D341Med (cell line): ENCODE measurements at places on chromosomes 5 and 9.
A peak's percentile ranks its signal among the peaks of the same experiment; 100 is the strongest.

DNA sequence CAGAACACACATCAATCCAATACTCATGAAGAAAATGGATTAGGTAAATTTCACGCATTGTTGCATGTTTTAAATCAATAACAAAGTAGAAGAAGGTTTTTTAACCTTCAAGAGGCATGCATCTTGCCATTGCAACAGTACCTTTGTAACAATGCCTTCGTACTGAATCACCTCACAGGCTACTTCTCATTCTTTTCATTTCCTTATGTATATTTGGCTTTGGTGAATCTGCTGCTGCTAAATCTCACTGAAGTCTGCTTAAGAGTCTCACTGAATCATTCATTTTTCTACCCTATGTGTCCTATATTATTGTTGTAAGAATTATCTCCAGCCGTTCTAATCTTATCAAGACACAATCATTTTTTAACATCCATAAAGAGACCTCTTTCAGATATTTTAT, 152.5 kb downstream of the CDH10 start:
- DNase-seq = no peak

- DNase-seq = no peak
Observed at GRCh38 chr9:4860383-4860782, 67.6 kb downstream of the RCL1 start.

DNA sequence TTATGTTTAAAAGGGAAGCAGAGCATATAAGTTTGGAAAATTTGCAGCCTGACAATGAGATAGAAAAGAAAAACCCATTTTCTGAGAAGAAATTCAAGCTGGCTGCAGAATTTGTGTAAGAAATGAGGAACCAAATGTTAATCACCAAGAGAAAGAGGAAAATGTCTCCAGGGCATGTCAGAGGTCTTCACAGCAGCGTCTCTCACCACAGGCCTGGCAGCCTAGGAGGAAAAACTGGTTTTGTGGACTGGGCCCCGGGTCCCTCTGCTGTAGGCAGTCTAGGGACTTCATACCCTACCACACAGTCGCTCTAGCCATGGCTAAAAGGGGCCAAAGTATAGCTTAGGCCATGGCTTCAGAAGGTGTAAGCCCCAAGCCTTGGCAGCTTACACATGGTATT, 32.1 kb upstream of the HSD17B4 start:
- no peak for DNase-seq

DNA sequence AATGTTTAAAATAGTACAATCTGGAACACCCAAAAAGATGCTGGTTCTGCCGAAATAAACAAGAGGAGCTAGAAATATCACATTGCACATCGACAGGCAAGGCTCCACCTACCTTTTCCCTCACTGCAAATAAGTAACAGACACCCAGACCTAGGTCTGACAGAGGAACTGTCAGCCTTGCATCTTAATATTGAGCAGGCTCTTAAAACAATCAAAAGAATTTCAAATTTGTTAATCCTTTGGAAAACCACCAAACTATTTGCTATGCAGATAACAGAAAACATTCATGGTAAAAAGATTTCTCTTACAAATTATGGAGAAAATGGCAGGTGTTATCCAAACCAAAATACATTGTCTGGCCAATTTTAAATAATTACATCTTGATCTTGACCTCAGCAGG, 71.3 kb downstream of the FRMD3 start:
- DNase-seq = no peak

- no peak for DNase-seq
Observed at GRCh38 chr9:20087481-20087880, 298.6 kb upstream of the SLC24A2 start.

DNA sequence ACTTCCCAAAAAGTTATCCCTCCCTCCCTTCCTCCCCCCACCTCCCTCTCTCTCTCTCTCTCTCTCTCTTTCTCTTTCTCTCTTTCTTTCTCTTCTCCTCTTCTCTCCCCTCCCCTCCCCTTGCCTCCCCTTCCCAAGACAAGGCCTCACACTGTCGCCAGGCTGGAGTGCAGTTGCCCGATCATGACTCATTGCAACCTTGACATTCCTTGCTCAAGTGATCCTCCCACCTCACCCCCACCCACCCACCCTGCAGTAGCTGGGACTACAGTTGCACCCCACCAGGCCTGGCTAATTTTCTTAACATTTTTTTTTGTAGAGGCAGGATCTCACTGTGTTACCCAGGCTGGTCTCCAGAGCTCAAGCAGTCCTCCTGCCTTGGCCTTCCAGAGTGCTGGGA, 32.8 kb downstream of the VPS13A start:
- no peak for DNase-seq

GRCh38 chr5:154538492-154538891, 60.5 kb upstream of the HAND1 start:
- no peak for DNase-seq

- no peak for DNase-seq
Observed at GRCh38 chr9:113238202-113238858, 17.0 kb downstream of the SLC31A1 start.

GRCh38 chr9:34651876-34652601, at the start of gene IL11RA:
TSS of gene IL11RA (plus strand) at chr9:34652185. CDS start at chr9:34655218, 3,033 bp downstream.
- no peak for DNase-seq

- DNase-seq = no peak
Observed at GRCh38 chr5:24364711-24365110, 280.1 kb downstream of the CDH10 start.

DNA sequence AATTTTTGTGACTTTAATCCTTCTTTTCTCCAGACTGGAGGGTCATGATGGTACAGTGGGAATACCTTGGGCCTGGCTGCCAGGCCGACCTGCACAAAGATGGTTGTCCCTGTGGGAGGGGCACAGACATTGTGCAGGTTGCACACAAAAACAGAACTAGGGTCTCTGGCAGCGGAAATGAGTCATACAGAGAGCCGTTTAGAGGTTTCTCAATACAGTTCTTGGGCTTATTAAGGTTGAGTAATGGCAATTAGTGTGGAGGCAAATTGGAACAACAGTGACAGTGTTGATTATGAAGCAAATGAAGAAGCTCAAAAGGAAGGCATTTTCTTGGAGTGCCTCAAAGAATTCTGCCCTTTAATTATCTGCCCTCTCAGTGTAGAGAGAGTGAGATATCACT, 173.6 kb downstream of the TENT4A start:
- no peak for DNase-seq

- DNase-seq = no peak
Observed at GRCh38 chr5:5971203-5971602, 407.1 kb downstream of the MED10 start.

DNA sequence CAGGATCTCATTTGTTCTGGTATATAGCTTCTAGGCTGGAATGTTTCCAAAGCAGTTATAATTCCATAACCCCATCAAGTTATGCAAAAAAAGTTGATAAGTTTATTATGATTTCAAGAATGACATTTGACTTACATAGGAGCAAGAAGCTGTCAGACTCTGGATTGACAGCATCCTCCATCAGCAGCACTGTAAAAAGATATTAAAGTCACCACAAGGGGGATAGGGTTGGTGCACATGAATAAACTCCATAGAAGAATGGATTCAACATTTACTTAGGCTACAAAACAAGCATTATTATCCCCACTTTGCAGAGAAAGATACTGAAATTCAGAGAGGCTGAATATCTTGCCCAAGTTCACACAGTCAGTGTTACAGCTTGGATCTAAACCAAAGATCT, 208.9 kb upstream of the SLC30A5 start:
- DNase-seq = no peak

- DNase-seq = no peak
Observed at GRCh38 chr5:143101121-143101520, 302.4 kb downstream of the NR3C1 start.

DNA sequence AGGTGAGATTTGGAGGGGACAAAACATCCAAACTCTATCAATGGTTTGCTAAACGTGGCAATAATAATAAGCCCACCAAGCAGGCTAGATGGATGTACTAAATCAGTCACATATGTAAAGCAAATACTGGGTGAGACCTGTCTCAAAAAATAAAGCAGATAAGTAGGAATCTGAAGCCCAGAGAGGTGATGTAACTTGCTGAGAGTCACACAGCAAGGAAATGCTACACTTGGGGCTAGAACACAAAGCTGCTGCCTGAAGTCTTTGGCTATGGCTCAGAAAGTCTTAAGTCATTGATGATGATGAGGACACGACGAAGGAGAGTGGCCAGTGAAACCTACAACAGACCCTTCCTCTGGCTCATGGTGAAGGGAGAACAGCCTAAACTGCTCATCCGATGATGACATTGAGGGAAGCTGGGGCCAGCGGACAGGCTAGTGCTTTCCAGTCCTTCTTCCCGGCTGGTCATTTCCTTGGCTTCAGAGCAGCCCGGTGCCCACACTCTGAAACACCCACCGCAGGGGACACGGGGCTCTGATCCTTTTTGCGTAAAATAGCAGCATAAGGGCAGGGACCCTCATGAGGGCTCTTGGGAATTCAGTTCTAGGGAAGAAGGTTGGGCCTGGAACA, 14.1 kb downstream of the DUSP1 start:
- DNase-seq = no peak

GRCh38 chr9:18863791-18864190, 169.2 kb downstream of the SAXO1 start:
- DNase-seq = no peak

- no peak for DNase-seq
Observed at GRCh38 chr9:4035777-4036176, 264.1 kb downstream of the GLIS3 start.

- DNase-seq = no peak
Observed at GRCh38 chr9:90064971-90065370, 460.2 kb downstream of the GADD45G start.

- no peak for DNase-seq
Observed at GRCh38 chr5:167969998-167970397, 321.4 kb upstream of the WWC1 start.

DNA sequence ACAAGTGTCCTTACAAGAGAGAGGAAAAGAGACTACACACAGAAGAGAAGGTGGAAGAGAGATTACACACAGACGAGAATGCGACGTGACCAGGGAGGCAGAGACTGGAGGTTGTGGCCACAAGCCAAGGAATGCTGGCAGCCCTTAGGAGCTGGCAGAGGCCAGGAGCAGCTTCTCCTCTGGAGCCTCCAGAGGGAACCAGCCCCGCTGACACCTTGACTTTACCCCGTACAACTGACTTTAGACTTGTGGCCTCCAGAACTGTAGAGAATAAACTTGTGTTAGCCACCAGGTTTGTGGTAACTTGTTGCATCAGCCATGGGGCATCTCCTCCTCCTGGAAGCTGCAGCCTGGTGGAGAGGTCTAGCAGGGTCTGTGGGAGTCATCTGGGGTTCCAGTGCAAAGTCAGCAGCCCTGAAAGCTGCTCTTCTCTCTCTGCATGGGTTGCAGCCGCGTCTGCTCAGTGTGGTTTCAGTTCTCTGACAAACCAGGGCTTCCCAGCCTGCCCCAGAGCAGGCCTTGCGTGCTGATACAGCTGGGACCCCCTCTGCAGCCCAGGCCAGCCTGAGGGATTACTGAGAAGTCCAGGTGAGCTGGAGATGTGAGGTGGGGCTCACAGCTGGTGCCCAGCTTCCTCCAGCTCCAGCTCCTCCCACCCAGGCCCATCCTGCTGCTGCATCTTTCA, 30.8 kb upstream of the CNOT6 start:
- no peak for DNase-seq

DNA sequence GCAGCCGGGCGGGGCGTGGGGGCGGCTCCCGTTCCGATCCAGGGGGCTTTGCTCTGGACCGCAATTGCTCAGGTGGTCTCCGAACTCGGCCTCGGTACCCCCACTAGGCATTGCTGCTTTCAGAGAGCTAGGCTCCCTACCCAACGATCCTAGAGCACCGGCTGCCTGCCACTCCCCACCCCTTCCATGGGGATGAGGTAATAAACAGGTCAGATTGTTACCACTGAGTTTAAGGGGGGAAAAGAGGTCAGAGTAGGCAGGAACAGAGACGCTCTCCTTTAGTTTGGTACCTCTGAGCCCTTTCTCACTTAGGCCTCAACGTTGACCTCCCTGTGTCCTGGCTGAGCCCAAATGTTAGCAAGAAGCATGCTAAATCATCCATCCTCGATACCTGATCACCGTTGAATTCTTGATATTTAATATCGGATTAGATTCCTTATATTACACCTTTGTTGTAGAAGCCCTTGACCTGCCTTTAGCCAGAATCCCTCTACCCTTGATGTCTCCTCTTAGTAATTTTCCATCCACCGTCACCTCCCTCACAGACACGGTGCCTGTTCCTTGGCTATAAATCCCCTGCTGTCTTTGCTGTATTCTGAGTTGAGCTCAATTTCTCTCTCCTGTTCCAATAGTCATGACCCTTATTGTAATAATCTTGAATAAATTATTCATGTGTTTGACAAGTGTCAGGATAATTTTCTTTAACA, 588 bp upstream of the PLPP1 start:
- no peak for DNase-seq

DNA sequence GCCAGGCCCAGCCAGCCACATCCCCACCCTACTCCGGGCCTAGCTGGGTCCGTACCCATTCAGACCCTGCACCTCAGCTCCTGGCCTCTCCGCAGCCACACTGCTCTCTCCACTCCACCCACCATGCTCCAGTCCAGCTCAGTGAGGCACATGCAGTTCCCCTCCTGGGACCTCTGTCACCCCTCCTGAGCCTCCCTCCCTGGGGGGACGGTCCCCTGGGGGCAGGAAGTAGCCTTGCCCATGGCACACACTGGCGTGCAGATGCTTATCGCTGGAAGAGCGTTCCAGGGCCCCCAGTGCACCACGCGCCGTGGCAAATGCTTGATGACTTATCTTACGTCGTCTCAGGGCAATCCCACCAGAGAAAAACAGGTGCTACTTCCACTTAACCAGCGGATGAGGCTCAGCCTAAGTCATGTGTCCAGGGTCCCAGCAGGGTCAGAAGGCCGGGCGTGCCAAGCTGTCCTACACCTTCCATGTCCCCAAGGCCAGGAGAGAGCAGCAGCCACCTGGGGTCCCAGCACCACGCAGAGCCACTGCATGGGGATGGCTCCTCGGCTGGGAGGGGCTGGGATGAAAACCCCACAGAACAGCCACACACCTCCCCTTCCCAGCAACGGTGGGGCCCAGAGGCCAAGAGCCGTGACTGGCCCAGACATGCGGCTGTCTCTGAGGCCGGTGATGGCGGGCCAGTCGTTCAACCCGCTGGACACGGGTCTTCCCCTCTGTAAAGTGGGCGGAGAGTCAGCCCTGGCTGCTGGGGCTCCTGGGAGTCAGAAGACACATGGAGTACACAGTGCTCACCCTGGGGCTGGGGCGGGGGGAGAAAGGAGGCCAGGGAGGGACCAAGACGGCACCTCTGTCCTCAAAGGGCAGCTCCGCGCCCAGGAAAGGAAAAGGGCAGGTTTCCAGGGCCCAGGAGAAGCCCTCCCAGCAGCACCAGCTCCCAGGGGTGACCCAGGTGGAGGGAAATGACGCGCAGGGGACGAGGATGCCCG, 2.6 kb upstream of the CCDC187 start:
- DNase-seq = no peak

DNA sequence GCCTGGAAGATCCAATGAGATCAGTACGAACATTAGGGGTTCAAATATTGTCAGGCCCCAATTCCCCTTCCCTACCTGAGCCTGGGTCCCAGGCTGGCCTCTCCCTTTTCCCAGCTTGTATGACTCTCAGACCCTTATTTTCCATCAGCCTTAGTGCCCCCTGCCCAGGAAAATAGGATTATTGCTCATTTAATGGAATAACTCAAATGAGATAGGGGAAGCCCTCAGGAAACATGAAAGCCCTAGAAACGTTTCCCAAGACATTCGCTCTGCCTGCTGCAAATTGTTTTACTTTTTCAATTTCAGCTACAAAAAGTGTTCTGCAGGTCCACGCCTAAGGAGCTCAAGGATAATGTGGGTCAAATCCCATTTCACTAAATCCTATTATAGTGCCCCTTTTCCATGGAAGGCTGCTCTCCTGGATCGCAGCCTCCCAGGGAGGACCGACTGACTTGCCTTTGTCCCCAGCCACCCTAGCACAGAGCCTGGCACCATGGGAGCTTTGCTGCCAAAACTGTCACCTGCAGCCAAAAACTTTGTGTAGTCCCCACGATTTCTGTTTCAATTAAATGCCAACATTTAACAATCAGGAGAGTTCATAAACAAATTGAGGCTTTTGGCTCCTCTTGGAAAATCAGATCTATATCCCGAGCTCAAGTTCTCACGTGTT, 46.9 kb downstream of the THOC3 start:
- peak; percentile 9 for DNase-seq
